ENCODE measurements at places on chromosomes 11 and 22. TPM values are rescaled to one million over a fixed set of nuclear protein-coding genes. Genes with fewer than 3 reads are reported as not detected.

The PGM2L1 gene
- total RNA-seq: 1.3 TPM

The ALDH3B2 gene
- 181 TPM for total RNA-seq

The OR5A1 gene
- not detected for total RNA-seq

The MICAL3 gene
- 13.5 TPM for total RNA-seq

The ART5 gene
- not detected for total RNA-seq

The C11orf91 gene
- total RNA-seq: not detected

The PLAAT2 gene
- total RNA-seq: not detected

The CCDC188 gene
- total RNA-seq: 2.1 TPM

The TSPAN18 gene
- 0.80 TPM for total RNA-seq

GRCh38 chr22:33538277-33538885 lies 381.9 kb downstream of the LARGE1 start:
- no peaks in the 10 kb centered on the region for H3K36me3 ChIP-seq
- no peak overlapping the region for H3K27ac ChIP-seq
- H3K27me3 ChIP-seq: no peaks in the 10 kb centered on the region
- no peak for DNase-seq
- H3K4me3 ChIP-seq: no peak overlapping the region

GRCh38 chr11:108887436-108888238 lies 222.8 kb downstream of the DDX10 start:
- no peak overlapping the region for H3K27ac ChIP-seq
- no peaks in the 10 kb centered on the region for H3K36me3 ChIP-seq
- H3K4me1 ChIP-seq: no peaks in the 10 kb centered on the region
- no peaks in the 10 kb centered on the region for H3K27me3 ChIP-seq
- no peak overlapping the region for H3K4me3 ChIP-seq

Data from esophagus squamous epithelium (tissue), 5 donors.